ENCODE measurements at places on chromosomes 11 and 22.

DNA sequence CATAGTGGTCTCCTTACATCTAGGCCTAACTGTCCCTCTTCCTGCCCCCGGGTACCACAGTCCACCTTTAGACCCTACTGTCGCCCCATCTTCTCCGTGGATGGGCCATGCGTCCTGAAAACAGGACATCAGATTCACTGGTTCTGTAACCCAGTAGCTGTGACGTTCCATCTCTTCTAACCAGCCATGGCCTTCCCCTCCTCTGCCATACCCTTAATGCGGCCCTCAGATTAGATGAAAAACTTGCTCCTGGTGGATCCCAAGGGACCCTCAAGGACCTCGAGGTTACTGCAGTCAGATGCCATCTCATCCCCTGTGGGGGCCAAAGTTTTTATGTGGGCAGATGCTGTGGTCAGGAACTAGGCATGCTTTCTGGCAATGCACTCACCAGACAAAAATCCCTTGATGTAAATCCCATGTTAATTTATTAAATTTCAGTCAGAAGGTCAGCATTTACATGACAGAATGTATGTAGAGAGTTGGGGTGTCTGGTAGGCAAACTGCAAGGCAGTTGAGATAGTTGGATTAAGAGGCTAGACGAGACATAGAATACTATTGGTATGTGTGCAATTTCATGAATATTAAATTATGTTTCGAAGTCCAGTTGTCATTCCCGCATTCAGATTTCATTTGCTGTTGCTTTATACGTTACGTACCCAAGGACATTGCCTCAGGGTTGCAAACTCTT, 64.3 kb downstream of the WNT11 start:
- DNase-seq, result no peak

DNA sequence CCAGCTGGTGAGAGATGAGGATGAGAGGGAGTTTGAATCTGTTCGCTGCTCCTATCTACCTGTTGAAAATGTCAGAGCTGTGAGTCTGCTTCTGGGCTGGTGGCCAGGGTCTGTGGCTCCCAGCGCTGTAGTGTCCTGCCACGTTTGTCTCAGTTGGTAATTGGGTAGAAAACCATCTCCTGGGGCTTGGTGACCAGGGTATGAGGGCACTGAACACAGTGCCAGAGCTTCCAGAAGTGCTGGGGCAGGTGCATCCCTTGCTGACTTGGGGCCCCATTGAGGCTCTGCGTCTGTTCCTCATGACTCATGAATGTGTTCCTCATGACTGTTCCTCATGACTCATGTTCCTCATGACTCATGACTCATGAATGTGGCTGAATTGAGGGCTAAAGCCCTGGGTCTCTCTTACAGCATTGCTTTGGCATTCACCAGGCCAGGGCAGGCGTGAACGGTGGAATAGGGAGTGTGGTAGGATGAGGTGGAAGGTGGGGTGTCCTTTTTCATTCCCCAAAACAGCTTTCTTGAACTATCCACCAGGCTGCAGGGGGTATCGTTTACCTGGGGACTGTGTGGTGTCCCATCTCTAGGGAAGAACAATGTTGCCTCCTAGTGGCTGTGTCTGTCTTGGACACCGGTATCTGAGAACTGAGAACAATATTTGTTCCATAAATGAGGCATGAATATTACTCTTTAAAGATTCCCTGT, 139.5 kb downstream of the COMMD9 start:
- DNase-seq, result peak; percentile 96

GRCh38 chr11:47188259-47188658, 2.0 kb upstream of the PACSIN3 start:
- no peak for DNase-seq

- DNase-seq, result no peak
Measured at GRCh38 chr22:49334449-49334789, 493.3 kb downstream of the BRD1 start.

- no peak for DNase-seq
Measured at GRCh38 chr11:119941171-119941570, 196.7 kb downstream of the TRIM29 start.

DNA sequence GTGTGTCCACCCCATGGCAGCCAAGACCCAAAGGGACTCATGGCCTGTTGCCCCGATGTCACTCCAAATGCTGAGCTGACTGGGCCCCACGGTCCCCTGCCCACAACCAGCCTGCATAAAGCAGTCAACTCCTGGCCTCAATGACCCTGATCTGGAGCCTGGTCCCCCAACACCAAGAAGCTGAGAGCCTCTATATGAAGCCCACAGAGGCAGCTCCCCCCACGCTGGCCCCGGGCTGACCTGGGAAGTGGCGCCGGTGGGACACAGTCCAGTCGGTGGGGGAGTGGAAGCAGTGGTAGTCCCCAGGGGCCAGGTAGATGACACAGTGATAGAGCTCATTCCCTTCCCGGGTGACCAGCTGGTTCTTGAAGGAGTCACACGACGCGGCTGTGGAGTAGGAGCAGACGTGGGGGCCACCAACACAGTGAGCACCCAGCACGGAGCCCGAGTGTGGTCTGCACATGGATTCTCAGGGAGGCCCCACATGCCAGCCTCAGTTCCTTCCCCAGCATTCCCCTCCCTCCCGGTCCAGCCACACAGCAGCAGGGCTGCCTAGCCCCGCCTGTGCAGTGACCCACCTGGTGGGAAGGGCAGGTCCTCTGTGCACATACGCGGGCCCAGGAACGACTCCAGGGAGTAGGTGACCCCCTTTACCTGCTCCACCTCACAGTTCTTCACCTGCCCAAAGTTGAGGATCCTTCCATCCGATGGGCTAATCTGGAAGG, 41.1 kb downstream of the PISD start:
- DNase-seq, result no peak

GRCh38 chr11:111460856-111461255, 51.3 kb downstream of the BTG4 start:
- DNase-seq, result no peak

DNA sequence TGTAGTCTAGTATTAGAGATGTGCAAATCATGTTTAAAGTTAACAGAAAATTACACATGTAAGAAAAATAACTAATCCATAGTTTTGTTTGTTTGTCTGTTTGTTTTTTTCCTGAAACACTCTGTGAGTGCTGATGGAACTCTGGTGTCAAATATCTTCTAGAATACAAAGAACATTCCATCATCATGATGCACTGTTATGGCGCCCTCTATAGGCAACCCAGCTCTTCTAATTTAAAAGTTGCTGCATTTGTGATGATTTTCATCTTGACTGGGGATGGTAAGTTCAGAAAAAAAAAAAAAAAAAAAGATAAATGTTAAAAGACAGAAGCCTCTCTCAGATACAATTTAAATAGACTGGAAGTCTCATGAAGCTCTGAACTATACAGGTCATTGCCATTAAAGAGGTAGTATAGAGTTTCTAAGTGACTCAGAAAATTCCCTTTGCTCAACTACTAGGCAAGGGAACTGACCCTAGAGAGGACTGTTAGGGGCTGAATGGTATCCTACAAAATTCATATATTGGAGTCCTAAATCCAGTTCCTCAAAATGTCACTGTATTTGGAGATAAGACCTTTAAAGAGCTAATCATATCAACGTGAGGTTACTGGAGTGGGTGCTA, 597.2 kb upstream of the ANO3 start:
- no peak for DNase-seq

DNA sequence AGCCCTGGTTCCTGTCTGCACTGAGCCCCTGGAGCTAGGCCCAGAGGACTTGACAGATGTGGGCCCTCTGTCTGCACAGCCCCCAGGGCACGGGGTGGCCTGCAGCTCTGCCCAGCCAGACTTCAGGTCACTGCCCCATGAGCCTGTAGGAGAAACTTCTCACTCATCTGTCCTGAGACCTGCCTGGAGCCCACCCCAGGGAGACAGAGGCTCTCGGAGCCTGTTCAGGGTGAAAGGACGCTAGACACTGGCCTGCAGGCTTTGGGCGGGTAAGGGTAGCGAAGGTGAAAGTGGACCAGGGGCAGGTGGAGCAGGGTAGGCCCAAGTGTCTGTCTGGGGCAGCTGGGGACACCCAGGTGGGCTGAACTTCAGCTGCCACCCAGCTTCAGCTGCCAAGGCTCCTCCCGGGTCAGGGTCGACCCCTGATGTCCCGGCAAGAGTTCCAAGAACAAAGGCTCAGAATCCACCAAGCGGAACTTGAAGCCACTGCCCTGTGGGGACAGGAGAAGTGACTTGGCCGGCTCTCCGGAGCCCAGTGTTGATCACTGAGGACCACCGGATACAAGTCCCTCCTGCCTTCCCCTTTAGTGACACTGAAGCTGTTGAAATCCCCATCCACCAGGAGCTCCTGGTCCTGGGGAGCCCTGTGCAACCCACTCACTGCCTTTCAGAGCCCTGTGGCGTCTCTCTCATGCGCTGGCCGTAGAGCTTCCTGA, 90.3 kb downstream of the KCNQ1 start:
- no peak for DNase-seq

GRCh38 chr22:19086896-19087295, 35.3 kb downstream of the DGCR2 start:
- peak; percentile 82 for DNase-seq

- DNase-seq, result no peak
Measured at GRCh38 chr11:112963368-112963955, 2.2 kb downstream of the NCAM1 start.

DNA sequence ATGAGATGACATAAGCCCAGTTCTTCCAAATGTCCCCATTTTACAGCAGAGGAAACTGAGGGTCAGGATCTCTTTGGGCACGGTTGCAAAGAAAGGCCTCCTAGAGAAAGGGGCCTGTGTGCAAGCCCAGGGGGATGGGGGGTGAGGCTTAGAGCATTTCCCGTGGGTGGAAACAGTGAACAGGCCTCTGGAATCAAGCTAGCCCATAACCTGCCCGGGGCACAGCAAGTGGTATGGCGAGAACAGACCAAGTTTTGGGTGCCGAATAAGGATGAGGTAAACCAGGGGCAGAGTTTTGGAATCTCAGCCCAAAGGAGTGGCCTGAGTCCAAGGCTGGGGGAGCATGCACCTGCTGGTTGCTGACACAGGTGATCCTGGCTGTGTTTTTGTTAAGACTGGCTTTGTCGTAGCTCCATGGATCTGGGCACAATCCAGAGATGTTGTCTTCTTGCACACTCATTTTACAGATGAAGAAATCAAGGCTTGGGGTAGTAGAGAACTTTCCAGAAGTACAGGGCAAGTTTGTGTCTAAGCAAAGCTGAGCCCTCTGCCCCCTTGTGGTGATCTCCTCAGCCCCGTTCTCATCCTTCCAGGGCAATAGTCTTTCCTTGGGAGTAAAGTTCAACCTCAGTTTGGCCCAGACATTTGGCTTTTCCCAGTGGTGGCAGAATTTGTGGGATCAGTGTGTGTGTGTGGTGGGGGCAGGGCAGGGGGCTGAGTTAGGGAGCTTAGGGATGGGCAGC, 53.5 kb upstream of the MYEOV start:
- DNase-seq, result peak; percentile 49

DNA sequence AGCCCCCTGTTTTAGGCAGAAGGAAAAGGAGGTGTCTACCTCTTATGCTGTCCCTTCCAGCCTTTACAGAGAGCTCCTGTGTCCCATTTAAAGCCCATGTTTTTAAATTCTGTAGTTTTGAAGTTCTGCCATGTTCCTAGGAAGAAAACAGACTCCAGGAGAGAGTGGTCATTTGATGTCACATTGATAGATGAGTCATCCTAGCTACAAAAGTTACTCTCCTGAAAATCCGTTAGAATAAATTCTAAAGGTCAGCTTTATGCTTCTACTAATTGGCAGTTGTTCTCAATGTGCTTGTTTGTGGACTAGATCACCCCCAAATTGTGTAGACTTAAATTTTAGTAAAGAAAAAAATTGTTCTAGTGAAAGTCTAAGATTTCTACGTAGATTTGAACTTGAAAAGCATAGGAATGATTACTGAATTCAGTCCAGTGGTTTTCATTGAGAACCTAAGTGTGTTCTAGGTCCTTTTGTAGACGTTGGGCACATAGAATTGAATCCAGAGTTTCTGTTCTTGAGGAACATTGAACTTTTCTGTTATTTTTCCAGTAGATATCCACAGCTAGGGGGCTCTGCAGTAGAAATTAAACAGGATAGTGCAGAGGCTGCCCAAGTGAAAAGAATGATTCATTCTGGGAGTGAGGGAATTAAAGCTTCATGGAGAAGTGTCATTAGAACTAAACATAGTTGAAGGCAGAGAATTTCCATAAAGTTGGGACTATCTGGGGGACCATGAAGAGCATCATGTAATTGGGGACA, 140.6 kb upstream of the RASSF10 start:
- DNase-seq, result peak; percentile 34

- DNase-seq, result peak; percentile 18
Measured at GRCh38 chr11:96293598-96294021, 49.4 kb downstream of the MAML2 start.

All from AG20443 (cell line).